ENCODE measurements at places on chromosomes 3 and 15.

GRCh38 chr15:79101866-79102581, 11.4 kb upstream of the RASGRF1 start:
- no peaks in the 10 kb centered on the region for H3K4me1 ChIP-seq
- DNase-seq, result no peak
- no peak overlapping the region for H3K4me3 ChIP-seq
- H3K36me3 ChIP-seq, result no peaks in the 10 kb centered on the region
- no peak overlapping the region for H3K27ac ChIP-seq

DNA sequence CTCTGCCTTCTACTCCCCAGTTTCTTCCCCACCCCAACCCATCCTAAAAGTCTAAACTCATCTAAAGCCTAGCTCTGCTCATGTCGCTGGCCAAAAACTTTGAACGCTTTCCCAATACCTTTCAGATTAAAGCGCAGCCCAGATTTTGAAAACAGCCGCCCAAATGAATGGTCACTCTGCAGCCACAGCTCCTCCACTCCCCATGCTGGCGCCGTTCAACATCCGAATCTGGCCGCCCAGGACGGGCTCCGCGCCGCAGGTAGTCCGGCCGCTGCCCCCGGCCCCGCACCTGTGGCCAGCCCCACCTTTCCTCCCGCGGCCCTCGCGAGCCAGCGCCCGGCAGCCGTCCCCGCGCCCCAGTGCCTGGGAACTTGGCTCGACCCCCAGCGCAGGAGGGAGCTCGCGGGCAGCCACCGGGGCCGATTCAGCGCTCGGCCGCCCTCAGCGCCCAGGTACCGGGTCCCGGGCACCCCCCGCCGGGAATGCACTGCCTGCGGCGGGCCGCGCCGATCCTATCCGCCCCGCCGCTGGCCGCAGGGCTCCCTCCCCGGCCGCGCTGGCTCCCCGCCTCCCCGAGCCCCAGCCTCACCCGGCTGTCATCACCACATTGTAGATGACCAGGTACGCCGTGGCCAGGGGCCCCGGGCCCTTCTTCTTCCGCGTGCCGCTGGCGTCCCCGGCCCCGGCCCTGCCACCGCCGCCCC, 417 bp downstream of the HACD2 start:
- H3K27me3 ChIP-seq, result no peaks in the 10 kb centered on the region
- H3K36me3 ChIP-seq, result no peaks in the 10 kb centered on the region
- DNase-seq, result peak; percentile 58
- peaks cover 4% of the 10 kb centered on the region for H3K4me1 ChIP-seq

- no peaks in the 10 kb centered on the region for H3K4me1 ChIP-seq
- H3K36me3 ChIP-seq, result no peaks in the 10 kb centered on the region
- no peak for DNase-seq
- H3K4me3 ChIP-seq, result no peak overlapping the region
Observed at GRCh38 chr3:135155228-135155627, 360.2 kb downstream of the EPHB1 start.

- no peak overlapping the region for H3K27ac ChIP-seq
- no peaks in the 10 kb centered on the region for H3K27me3 ChIP-seq
- DNase-seq, result no peak
- no peaks in the 10 kb centered on the region for H3K36me3 ChIP-seq
- no peaks in the 10 kb centered on the region for H3K4me1 ChIP-seq
- H3K4me3 ChIP-seq, result no peak overlapping the region
Observed at GRCh38 chr3:107578523-107578922, 55.8 kb downstream of the BBX start.

DNA sequence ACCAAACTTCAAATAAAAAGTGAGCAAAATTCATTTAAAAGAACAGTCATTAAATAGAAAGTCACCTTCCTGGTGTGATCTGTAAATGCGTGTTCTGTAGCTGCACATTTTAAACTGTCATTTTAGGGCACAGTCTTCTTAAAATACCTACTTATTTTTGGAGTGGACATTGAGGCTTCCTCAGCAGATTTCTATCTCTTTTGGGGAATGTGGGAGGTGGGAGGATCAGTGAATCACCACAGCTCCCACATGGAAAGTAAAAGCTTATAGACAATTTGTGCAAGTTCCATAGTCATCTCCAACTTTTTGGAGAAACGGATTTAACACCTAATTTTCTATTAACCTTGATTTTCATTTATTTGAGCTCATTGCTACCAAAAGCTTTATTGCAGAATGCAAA, 21.0 kb upstream of the MOBP start:
- DNase-seq, result no peak
- H3K36me3 ChIP-seq, result no peaks in the 10 kb centered on the region
- H3K27me3 ChIP-seq, result no peaks in the 10 kb centered on the region
- no peaks in the 10 kb centered on the region for H3K4me1 ChIP-seq

GRCh38 chr3:139970526-139970925, 35.5 kb downstream of the CLSTN2 start:
- no peaks in the 10 kb centered on the region for H3K27me3 ChIP-seq
- no peak overlapping the region for H3K4me3 ChIP-seq
- DNase-seq, result no peak
- H3K27ac ChIP-seq, result no peak overlapping the region
- no peaks in the 10 kb centered on the region for H3K36me3 ChIP-seq

- no peak for DNase-seq
- no peaks in the 10 kb centered on the region for H3K4me1 ChIP-seq
- no peaks in the 10 kb centered on the region for H3K27me3 ChIP-seq
Observed at GRCh38 chr3:157752956-157753786, 250.0 kb upstream of the VEPH1 start.

GRCh38 chr3:150826466-150827282, 63.7 kb upstream of the SIAH2 start:
- H3K36me3 ChIP-seq, result no peaks in the 10 kb centered on the region
- DNase-seq, result no peak
- no peak overlapping the region for H3K4me3 ChIP-seq
- no peaks in the 10 kb centered on the region for H3K4me1 ChIP-seq
- no peak overlapping the region for H3K27ac ChIP-seq

DNA sequence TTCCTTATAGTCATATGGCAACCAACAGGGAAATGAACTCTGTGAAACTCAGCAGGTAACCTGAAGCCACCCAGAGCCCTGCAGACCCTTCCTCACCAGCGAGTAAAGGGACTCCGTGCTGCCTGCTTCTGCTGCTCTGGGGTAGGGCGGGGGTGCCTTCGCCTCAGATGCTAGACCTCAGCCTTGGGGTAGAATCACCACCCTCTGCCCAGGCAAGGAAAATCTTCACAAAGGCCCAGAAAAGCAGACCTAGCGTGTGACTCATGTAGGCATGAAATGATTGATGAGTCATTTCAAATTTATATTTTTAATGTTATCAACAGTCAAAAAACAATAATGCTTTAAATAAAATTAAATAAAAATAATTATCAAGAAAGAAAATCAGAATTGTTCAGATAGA, 6.6 kb downstream of the STIMATE start:
- no peaks in the 10 kb centered on the region for H3K27me3 ChIP-seq
- H3K36me3 ChIP-seq, result no peaks in the 10 kb centered on the region
- H3K27ac ChIP-seq, result no peak overlapping the region
- no peaks in the 10 kb centered on the region for H3K4me1 ChIP-seq
- no peak overlapping the region for H3K4me3 ChIP-seq
- no peak for DNase-seq

DNA sequence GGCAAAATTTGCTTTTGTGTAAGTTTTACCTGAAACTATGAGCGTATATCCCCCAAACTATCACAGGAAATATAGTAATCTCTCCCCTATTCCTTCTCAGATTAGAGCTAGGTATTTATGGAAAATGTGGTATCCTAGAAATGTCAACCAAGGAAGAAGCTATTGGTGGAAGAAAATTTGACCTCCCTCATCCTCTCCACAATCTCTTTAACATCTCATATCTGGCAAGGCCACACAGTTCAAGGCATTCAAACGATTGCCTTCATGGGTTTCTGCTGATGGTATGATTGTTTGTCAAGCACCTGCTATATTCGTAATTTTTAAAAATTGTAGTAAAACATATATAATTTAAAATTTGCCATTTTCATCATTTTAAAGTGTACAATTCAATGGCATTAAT, 27.5 kb upstream of the DRD3 start:
- H3K27me3 ChIP-seq, result no peaks in the 10 kb centered on the region
- no peaks in the 10 kb centered on the region for H3K36me3 ChIP-seq
- no peak overlapping the region for H3K4me3 ChIP-seq
- H3K27ac ChIP-seq, result no peak overlapping the region
- DNase-seq, result no peak
- H3K4me1 ChIP-seq, result no peaks in the 10 kb centered on the region

DNA sequence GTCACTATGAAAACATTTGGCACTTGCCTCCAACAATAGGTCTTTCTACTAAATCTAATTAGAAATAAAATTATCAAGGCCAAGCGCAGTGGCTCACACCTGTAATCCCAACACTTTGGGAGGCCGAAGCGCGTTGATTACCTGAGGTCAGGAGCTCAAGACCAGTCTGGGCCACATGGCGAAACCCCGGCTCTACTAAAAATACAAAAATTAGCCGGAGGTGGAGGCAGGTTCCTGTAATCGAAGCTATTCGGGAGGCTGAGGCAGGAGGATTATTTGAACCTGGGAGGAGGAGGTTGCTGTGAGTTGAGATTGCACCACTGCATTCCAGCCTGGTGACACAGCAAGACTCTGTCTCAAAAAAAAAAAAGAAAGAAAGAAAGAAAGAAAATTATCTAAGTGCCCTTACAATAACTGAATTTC, 1.6 kb upstream of the PLD1 start:
- DNase-seq, result no peak
- peak overlapping the region; percentile 71 for H3K27ac ChIP-seq
- H3K4me3 ChIP-seq, result no peak overlapping the region
- H3K36me3 ChIP-seq, result no peaks in the 10 kb centered on the region

DNA sequence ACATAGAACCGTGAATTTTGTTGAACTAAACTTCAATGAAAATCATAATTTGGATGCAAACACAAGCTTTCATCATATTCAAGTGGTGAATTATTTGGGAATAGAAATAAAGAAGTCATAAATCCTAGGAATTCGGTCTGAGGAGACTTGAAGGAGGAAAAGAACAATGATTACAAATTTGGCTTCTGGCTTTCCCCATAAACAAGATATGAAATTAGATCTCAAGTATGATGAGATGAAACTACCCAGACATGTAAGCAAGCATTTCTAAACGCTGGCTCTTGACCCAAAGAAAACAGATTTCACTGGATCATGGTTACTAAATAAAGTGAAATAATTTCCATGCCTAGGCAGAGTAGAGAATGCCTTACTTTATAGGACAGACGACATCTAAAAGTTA, 146.9 kb upstream of the LRTM1 start:
- H3K27me3 ChIP-seq, result no peaks in the 10 kb centered on the region
- no peaks in the 10 kb centered on the region for H3K36me3 ChIP-seq
- no peaks in the 10 kb centered on the region for H3K4me1 ChIP-seq
- no peak overlapping the region for H3K27ac ChIP-seq
- no peak overlapping the region for H3K4me3 ChIP-seq

GRCh38 chr3:197501496-197501878, 54.3 kb downstream of the BDH1 start:
- no peaks in the 10 kb centered on the region for H3K36me3 ChIP-seq
- H3K27ac ChIP-seq, result no peak overlapping the region
- H3K27me3 ChIP-seq, result no peaks in the 10 kb centered on the region
- no peak overlapping the region for H3K4me3 ChIP-seq

- H3K36me3 ChIP-seq, result no peaks in the 10 kb centered on the region
- H3K27ac ChIP-seq, result peak overlapping the region; percentile 86
- no peak overlapping the region for H3K4me3 ChIP-seq
- no peaks in the 10 kb centered on the region for H3K4me1 ChIP-seq
Observed at GRCh38 chr3:149339931-149340309, 6.5 kb upstream of the TM4SF18 start.

DNA sequence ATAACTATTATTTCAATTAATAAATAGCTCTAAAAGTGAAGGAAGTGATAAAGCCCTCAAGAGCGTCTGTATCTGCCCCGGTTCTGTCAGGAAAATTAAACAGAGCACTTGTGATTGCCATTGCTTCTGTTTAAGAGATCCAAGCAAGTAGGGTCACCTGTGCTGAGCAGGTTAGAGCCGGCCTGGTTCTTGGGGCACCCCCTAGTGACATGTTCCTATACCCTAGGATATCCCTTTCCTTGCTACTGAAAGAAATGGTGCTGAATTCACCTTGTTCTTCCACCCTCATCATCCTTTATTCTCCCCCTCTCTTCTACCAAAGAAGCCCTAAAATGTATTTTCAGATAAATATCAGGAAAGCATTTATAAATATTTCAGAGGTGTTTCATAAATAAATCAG, 323.5 kb downstream of the RORA start:
- H3K4me1 ChIP-seq, result no peaks in the 10 kb centered on the region
- H3K27ac ChIP-seq, result no peak overlapping the region
- H3K36me3 ChIP-seq, result no peaks in the 10 kb centered on the region
- H3K27me3 ChIP-seq, result no peaks in the 10 kb centered on the region
- no peak overlapping the region for H3K4me3 ChIP-seq

All from breast epithelium (tissue), 4 donors.